ENCODE measurements at places on chromosomes 4 and X. TPM values are rescaled to one million over a fixed set of nuclear protein-coding genes. Genes with fewer than 3 reads are reported as not detected.

INPP4B gene
- total RNA-seq: 19.1 TPM

GYG2 gene
- 1.0 TPM for total RNA-seq

DNA sequence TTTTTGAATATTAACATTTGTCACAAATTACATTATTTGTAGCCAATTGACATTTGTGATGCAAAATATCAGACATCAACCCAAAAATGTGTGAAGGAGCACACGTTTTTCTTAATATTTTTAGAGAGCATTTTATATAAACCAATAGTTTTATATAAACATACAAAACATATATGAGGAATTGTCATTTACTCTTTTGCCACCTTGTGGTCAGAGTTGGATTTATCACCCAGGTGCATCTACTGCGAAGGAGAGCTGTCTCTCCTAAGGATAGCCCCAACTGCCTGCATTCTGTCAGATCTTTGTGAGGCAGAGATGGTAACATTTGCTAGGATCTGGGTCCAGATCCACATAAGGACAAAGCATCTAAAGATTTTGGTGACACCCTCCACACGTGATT is 2.5 kb upstream of the USP27X start:
- DNase-seq: no peak

GRCh38 chr4:86106475-86106874 is 253.4 kb downstream of the MAPK10 start:
- DNase-seq: no peak

DNA sequence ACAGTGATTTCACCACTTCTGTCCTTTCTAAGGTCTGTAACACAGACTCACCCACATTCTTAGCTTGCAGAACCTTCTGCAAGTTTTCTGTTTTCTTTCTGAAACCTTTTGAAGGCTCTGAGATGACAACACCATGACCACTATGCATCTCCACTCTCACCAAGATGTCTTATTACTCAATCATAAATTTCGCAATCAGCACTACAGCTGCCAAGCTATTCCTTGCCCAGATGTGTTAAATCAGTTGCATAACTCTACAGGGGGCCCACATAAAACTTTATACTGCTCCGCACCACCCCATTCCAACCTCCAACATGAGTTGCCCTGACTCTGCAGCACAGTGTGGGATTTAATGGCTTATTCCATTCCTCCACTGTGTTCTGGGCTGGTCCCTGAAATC is 229.9 kb downstream of the COL25A1 start:
- no peak for DNase-seq
